Caudate nucleus (tissue), 63 donors: ENCODE measurements at places on chromosomes 4 and X.

DNA sequence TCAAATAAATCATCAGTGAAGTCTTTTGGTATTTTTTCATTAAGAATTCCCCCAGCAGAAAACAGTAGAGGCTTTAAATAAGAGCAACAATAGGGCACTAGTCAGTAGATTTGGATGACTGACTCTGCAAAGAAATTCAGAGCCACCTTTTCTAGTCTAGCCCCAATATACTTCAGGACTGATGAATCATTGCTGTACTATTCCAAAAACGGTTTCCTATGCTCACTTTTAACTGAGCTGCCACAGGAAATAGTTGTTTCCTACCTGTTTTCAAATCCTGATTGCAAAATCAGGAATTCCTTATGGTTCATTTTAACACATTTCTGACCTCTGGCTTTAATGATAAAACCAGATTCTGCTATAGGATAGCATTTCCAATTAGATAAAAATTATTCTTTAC, 171.6 kb downstream of the NR3C2 start:
- DNase-seq = no peak

DNA sequence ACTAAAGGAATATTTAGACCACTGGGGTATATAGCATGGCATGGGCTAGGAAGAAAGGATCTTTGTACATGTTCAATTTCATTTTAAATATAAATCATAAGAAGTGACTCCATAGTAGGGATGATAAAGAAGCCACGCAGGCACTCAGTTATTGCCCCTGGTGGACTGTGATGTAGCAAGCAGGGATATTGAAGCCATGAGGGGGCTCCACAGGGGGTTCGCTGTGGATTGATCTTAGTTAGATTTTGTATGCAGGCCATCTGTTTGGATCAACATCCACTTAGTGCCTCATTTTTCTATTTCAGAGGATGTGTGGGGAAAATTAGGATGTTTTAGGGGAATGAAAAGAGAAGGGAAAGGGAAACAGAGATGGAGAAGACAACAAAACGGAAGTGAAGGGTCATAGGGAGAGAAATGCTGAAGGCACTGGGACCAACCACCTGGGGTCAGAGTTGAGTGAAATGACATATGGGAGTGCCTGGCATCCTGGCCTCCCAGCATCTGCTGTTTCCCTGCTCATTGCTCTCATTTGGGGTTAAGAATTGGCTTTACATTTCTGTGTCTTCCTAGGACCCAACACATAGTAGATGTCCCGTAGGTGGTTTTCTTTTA, 11.2 kb upstream of the FREM3 start:
- DNase-seq = no peak

DNA sequence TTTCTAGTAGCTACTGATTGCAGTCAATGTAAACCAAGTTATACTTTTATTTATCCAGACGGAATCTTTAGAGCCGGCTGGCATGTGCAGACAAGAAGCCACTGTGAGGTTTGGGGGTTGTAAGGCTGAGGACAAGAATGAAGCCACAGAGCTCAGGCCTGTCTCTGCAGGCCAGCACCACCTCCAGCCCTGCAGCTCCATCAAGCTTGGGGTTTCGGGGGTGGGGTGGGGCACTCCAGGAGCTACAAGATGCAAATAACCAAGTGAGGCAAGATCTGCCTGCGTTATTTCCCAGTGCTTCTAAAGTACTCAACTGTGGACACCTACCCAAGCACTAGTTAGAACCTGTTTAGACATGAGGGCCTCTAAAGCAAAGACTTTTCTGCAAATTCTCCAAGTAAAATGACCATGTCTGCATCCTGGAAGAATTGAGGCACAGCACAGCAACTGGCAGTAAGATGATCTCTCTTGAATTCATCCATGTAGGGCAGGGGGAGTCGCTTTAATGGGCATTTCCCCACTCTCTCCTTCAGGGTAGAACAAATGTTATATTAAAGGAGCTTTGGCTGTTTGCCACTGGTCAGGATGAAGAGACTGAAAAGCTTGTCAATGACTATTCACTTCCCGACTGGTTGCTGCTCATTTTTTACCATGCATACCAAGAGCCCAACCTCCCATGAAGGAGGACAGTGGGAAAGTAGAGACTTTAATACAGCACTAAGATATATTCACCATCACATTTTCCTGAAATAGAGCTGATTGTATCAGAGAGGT, 222.5 kb downstream of the MGST2 start:
- DNase-seq = no peak

- no peak for DNase-seq
Measured at GRCh38 chr4:23311983-23312382, 577.9 kb downstream of the PPARGC1A start.

- no peak for DNase-seq
Measured at GRCh38 chrX:139751053-139751452, 43.1 kb upstream of the MCF2 start.

DNA sequence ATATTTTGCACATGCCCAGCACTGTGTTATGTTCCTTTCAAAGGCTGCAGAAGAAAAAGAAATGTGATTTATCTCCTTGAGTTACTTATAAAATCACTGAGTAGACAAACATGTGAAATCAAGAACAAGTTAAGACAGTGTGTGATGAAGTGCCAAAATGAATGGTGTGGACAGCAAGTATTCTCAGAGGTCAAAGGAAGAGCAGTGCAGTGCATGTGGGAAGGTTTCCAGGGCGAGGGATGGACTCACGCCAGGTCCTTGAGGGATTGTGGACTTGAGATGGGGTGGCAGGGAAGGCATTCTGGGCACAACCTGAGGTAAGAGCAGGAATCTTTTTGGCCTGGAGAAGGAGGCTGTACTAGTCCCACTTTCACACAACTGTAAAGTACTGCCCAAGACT, 115.5 kb downstream of the FNIP2 start:
- DNase-seq = no peak

- no peak for DNase-seq
Measured at GRCh38 chr4:15078682-15079642, 76.7 kb downstream of the CPEB2 start.

GRCh38 chr4:24024157-24024556, 134.3 kb upstream of the PPARGC1A start:
- no peak for DNase-seq

- no peak for DNase-seq
Measured at GRCh38 chr4:37219990-37220389, 24.6 kb upstream of the NWD2 start.

GRCh38 chr4:123363729-123364128, 32.9 kb upstream of the SPRY1 start:
- DNase-seq = no peak

DNA sequence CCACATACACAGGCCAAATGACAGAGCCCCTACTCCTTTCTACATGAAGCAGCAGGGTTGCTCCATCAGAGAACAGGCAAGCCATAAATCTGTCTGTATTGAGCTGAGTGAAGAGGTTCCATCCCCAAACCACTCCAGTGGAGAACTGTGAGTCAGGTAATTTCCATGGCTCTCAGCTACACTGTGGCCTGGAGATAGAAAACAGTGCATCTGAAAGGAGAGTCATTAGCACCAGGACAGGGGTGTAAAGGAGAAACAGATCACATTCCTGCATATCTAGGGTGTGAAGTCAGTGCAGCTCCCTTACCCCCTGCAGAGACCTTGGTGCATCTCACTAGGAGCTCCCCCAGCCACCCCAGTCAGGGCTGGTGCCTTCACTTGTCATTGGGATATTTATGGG, 314.7 kb downstream of the CHIC1 start:
- no peak for DNase-seq

DNA sequence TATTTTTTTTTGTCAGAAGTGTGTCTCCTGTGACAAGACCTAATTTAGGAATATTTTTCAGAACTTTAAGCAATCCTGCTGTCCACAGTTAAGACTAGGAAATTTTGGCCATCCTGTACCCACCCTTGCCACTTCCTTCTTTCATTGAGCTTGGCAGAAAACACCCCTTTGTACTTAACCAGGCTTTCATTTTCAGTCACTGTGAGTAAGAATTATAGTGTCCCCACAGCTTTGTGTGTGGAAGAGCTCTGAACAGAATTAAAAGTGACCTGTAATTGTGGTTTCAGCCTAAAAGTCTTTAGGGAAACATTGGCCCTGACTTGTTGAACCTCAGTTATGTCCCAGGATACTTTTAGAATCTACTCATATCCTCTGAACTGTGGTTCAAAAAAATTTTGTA, 153.7 kb upstream of the BMP3 start:
- DNase-seq = no peak

DNA sequence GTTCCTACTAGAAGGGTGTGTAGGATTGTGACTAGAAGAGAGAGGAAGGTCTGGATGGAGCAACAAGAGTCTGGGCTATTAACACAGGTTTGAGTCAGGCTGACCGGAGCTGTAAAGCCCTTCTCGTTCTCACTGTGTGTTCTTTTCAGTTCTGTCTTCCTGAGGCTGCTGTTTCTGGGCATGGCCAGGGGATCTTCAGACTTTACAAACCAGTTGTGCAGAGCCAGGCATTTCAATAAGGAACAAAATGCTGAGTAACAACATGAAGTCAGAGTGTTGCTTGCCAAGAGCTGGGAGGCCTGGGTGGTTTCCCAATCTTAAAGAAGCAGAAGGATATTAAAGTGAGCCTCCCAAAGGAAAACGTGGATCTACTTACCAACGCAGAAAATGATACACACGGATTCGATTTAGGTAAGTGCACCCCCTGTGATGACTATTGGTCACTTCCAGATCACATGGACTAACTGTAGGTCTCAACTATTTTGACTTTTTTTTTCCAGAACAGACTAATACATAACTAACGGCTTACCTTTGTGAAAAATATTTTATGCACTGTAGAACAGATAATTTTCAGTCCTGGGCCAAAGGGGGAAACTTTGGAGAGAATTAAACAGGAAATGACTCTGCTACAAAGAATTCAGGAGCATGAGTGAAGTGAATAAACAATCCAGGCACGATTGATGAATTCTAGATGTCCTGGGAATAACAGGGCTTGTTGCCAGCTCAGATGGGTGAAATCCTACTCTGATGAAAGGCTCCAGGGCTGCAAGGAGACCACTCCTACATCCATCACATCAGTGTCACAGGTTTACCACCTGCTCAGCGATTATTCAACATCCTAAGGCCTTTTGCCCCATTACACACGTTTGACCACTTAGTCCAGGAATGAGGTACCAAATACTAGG, 94.5 kb downstream of the ANXA3 start:
- no peak for DNase-seq

DNA sequence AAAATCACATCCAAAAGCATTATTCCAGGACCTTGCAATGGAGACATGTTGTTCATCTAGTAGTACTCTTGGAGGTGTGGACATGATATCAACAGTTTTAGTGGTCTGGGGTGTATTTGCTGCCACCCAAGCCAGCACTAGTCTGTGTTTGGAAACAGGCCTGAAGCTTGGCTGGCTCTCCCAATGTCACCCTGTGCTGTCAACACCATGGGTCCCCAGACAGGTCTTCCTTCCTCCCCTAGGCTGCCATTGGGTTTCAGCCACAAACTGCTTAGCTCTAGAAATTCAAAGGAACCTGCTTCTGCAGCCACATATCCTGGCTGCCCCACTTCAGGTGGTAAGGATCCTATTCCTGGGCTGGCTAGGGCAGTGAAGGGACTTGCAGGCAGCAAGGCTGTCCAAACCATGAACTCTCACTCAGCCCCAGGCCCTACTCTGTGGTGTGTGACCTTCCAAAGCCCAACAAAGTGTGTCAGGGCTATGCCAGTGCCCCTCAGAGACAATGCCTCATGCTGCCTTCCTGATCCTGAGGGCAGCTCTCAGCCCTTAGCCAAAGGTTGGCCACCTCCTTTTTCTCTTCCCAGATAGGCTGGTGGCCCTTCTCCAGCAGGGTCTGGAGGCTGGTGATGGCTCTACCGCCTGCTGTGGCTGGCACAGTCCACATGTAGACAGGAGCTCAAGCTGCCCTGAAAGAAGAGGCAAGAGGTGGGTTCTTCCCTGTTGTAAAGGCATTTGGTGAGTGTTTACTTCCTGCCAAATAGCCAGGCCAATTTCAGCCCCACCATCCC, 18.3 kb downstream of the AMER1 start:
- DNase-seq = no peak

DNA sequence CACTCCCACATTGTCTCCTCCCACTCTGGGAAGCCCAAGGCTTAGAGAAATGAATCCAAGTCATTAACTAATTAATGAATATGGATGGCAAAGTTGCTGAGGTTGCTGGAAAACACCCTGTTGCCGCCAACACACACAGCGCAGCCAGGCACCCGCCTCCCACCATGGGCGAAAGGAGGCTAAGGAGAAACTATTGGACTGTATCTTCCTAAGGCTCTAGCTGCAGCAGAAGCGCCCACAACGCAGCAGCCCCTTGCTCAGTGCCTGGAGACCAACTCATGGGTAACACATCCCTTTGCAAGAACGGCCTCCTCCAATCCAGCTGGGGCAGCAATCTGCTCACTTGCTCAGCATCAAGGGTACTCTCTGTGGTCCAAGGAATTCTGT, 34.2 kb downstream of the TSC22D3 start:
- peak; percentile 42 for DNase-seq

GRCh38 chrX:24796204-24796603, 102.5 kb downstream of the POLA1 start:
- DNase-seq = no peak

DNA sequence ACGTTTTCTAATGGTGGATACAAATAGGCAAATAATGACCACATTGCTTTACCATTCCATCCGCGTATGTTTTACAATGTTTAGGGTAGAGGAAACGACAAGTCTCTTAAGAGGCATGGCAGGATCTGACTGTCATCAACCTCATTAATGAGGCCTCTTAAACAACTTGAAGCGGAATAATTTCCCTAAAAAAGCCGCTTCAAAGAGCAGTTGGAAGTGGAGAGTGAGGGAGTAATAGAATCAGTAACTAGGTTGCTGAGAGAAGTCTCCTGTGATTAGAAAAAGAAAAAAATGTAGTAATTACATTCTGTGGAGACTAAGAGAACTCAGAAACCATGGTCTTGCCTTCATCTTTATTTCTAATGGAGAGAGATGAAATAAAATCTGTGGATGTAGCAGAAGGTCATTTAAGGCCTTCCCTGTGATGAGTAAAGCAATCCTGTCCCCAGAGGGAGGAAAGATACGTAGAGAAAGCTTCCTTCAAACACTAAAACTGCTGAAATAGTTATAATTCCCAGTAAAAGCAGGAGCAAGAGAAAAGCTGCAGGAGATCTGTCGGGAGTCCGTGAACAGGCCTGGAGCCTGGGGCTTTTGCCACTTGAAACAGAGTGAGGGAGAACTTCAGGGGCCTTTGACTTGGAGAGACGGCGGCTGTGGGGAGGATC, 11.1 kb upstream of the SEPSECS start:
- no peak for DNase-seq

- no peak for DNase-seq
Measured at GRCh38 chr4:153258750-153259149, 54.5 kb downstream of the TRIM2 start.

DNA sequence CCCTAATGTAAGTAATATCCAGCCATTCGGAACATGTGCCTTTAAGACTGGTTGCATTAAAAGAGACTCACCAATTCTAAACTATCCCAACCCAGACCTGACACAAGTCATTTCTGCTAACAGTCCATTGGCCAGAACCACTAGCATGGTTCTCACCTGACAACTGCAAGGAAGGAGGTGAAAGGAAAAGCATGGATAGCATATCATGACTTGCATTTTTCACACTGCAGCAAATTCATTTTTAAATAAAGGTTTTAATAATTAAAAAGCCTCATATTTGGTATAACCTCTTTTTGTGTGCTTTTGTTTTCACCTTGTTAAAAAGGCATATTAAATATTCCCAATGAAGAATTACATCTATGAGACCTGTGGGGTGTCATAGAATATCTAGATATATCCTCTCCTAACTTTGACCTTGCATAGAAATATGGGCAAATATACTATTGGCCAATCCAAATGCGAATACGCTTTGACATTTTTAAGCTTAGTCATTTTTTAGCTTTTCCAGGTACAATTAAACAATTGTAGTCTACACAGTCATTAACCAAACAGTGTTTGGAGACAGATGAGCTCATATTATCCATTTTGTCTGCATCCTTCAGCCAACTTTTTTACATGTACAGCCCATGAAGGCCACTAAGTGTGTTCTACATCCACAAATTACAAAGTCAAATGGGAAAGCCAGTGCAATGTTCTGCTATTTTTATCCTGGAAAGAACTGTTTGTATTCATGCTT, 295.3 kb downstream of the PDGFC start:
- no peak for DNase-seq
